ENCODE measurements at places on chromosomes 12 and 14. TPM values are rescaled to one million over a fixed set of nuclear protein-coding genes. Genes with fewer than 3 reads are reported as not detected.

OR4K2 gene
- not detected for total RNA-seq

NTF3 gene
- total RNA-seq, result 4.7 TPM

YY1 gene
- total RNA-seq, result 38.8 TPM

C1S gene
- 99.0 TPM for total RNA-seq

SLC8A3 gene
- total RNA-seq, result 3.5 TPM

MYO1H gene
- 2.4 TPM for total RNA-seq

SMAGP gene
- 11.9 TPM for total RNA-seq

PTPN6 gene
- 12.6 TPM for total RNA-seq

METTL17 gene
- 34.0 TPM for total RNA-seq
